Activated CD8-positive, alpha-beta memory T cell treated with anti-CD3 and anti-CD28 coated beads for 4 hours (primary cell): ENCODE measurements at places on chromosomes 4 and X.
A peak's percentile ranks its signal among the peaks of the same experiment; 100 is the strongest.

GRCh38 chr4:125681240-125681639 is 366.5 kb downstream of the FAT4 start:
- DNase-seq = no peak

GRCh38 chr4:56326363-56326762 is 60.9 kb downstream of the AASDH start:
- no peak for DNase-seq

GRCh38 chrX:13120017-13120416 is 75.6 kb upstream of the FAM9C start:
- no peak for DNase-seq

GRCh38 chr4:146193628-146194027 is 18.1 kb downstream of the LSM6 start:
- no peak for DNase-seq

- no peak for DNase-seq
These were observed 218.7 kb upstream of the JADE1 start for GRCh38 chr4:128590773-128591172.

DNA sequence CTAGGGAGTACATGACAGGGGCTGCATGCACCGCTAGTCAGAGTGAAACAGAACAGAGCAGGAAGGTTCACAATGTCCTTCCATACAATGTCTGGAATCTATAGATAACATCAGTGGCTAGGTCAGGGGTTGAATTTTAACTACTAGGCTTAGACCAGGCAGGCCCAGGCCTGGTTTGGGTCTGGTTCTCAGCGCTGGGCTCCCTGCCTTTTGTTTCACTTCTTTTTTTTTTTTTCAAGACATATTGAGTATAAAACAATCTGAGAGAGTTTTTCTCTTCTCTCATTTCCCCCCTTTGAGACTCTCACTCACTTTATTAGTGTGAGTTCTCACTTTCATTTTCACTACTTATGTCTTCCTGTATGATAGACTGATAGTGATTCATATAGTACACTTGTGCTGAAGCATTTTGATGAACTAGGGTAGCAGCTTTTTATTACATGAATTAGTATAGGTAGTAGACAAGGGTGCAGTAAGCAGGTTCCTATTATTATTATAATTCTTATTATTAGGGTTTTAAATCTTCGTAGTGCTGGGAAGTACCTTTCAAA is 120.0 kb upstream of the ZDHHC15 start:
- DNase-seq = no peak

DNA sequence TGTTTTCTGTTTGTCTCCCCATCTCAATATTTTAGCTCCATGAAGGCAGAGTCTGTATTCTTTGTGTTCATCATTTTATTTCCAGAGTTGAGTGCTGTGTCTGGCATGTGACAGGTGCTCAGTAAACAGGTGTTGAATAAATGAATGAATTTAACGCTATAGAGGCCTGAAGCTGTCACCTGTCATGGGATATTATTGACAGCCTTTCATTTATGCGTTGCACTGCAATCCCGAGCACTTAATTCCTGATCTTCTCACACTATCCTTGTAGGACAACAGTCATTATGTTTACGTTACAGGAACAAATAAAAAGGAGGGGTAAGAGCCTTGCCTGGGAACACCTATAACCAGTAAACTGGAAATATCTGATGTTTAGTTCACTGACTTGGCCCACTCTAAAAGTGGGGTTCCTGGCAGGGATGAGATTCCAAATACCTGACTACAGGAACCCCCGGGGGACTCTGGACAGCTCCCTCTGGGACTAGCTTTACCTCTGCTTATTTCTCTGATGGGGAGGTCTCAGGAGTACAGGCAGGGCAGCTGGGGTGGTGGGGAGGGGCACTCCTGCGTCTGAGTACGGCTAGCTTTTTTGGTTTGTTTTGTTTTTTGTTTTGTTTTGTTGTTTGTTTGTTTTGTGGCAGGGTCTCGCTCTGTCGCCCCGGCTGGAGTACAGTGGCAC is 36.6 kb downstream of the SEL1L3 start:
- no peak for DNase-seq

- no peak for DNase-seq
These were observed 126.9 kb downstream of the CBLL2 start for GRCh38 chrX:22399437-22400192.

DNA sequence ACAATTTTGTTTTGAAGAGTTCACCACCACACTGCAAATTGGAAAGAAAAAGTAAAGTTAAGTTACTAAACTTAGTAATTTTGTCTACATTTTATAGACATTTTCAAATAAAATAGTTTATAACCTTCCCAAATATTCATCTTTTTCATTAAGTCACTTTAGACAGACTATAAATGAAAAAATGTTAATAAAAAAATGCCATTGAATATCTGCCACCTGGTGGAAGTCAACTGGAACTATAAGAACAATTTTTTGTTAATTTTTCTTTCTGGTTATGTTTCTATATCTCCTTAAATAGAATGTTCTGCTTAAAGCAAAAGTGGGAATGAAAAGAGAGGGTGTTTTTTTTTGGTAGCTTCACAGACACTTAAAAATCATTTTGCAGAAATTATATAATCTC is 534.4 kb upstream of the PCDH10 start:
- no peak for DNase-seq

DNA sequence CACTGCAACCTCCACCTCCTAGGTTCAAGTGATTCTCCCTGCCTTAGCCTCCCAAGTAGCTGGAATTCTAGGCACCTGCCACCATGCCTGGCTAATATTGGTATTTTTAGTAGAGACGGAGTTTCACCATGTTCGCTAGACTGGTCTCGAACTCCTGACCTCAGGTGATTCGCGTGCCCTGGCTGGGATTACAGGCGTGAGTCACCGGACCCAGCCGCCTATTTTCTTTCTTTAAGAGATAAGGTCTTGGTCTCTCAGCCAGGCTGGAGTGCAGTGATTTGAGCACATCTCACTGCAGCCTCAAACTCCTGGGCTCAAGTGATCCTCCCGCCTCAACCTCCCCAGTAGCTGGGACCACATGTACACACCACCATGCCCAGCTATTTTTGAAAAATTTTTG is 166.5 kb downstream of the DHRSX start:
- DNase-seq = no peak

DNA sequence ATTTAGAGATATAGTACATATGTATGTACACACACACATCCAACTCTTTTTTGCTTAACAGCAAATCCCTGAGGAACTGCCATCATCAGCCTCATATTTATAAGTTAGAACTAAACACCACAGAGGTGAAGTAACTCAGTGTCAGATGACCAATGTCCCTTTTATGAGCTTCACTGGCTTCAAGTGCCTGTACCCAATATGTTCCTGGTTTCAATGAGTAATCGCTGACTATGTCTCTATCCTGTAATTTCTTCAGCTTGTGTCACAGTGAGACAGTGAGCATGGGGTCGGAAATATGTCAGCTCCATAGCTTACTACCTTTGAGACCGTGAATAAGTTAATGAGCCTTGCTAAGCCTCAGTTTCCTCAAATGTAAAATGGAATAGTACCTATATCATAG is 136.2 kb upstream of the RASGEF1B start:
- DNase-seq = no peak

GRCh38 chr4:139876337-139876941 is 210.8 kb downstream of the MGST2 start:
- no peak for DNase-seq

GRCh38 chr4:19151684-19152083 is 1100.0 kb upstream of the SLIT2 start:
- no peak for DNase-seq

- no peak for DNase-seq
These were observed 35.5 kb upstream of the ADH4 start for GRCh38 chr4:99179626-99180025.

- no peak for DNase-seq
These were observed 143.6 kb downstream of the SLIT2 start for GRCh38 chr4:20395160-20395773.

- DNase-seq = no peak
These were observed 46.1 kb downstream of the SLIT2 start for GRCh38 chr4:20297783-20298182.

DNA sequence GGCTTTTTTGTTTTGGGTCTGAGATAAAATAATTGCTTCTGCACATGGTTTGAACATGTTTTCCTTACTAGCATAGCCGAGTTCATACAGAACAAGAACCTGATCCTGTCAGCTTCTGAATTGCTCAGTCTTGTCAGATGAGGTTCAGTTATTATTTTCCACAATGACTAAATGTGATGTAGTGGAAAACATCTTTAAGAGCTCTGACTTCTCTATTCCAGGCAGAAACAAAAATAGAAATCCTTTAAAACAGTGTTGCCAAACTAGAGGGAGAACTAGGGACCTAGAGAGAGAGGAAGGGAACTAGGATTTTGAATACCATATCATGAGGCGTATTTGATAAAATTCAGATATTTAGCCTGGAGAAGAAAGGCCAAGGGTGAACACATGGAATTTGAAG is 2.0 kb downstream of the ATP6AP2 start:
- DNase-seq = no peak

DNA sequence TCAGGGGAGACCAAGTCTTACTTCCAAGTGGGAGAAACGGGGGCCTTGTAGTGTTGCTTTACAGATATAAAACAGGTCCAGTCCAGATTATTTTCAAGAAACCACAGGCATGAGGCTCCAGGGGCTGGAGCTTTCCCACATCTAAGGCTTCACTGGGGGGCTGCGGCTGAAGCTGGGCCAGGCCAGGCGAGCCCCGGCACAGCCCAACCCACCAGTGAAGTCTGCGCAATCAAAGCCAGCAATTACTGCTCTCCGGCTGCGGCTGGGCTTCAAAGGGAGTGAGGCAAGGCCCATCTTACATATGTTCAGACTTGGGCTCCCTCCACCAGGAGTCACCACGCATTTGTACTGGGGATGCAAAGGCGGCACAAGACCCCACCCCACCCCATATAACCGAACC is 61.7 kb downstream of the HADH start:
- DNase-seq = no peak

DNA sequence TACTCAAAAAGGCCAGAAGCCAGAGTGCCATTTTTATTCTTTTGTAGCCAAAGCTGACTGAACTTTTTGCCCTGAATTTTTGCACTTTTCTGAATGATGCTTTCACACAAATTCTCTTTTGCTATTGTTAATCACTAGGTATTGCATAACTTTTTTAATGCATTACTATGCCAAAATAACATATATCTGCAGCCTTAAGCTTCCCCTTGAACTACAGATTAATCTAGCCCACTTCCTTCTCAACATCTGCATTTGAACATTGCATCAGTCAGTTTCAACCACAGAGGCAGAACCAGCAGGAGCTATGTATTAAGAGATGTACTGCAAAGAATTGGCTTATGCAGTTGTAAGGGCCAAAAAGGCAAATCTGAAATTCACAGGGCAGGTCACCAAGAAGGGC is 197.6 kb upstream of the GYPA start:
- DNase-seq = no peak

- no peak for DNase-seq
These were observed 93.4 kb upstream of the RXFP1 start for GRCh38 chr4:158428242-158428641.

DNA sequence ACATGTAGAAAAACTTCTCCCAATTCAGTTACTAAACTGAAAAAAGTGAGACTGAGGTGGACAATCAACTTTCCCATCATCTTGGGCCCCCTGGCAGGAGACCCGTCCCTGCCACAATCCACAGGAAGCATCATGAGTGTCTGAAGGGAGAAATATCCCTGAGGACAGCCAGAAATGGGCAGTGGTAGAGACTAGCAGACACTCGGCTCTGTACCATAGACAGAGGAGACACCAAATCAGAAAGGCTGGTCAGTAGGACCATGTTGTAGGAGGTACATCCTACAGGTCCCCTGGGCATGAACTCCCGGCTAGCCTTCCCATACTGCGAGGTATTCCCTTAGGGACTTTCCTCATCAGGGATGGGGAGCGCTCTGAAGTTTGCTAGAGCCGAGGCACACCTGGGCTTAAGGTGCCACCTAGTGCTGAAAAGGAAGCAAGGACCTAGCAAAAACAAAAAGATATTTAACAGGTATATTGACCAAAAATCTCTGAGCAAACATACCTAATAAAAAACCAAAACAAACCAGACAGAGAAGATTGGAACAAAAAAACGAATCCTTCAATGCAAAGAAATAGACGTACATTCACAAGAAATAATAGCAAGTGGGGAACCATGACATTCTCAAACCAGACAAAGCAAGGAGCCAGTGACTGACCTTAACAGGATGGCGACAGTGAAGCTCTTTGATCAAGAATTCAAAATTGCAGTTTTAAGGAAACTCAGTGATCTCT is 55.6 kb downstream of the HAUS3 start:
- DNase-seq = no peak

DNA sequence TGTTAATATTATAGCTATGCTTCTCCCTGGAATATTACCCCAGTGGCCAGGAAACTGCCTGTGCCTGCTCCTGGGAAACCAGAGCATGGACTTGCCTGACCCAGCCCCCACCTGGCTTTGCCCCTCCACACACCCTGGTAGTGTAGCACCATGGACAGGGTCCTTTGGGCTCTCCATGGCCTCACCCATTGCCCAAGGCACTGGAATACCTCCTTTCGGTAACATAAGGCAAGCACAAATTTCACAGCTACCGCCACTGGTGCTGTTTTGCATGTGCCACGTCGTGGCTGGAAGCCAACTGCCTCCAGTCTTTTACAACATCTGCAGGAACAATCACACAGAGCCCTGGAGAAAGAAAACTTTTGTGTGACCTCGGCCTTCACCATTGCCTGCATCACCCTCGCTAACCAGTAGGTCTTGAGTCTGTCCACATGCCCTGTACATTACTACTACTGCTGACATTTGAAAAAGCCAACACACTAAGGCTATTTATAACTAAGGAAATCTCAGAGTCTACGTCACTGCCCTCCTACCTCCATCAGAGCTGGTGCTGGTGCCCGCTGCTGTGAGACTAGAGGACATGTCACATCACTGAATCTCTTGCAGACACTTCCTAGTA is 47.7 kb downstream of the HPGD start:
- DNase-seq = no peak

- peak; percentile 70 for DNase-seq
These were observed at the start of gene BEX2 for GRCh38 chrX:103310555-103311398. Gene BEX2, minus strand, starts transcription at chrX:103310990. Its CDS starts 1,014 bp downstream, at chrX:103309976.

- no peak for DNase-seq
These were observed 83.1 kb downstream of the GUCY2F start for GRCh38 chrX:109398833-109399232.

DNA sequence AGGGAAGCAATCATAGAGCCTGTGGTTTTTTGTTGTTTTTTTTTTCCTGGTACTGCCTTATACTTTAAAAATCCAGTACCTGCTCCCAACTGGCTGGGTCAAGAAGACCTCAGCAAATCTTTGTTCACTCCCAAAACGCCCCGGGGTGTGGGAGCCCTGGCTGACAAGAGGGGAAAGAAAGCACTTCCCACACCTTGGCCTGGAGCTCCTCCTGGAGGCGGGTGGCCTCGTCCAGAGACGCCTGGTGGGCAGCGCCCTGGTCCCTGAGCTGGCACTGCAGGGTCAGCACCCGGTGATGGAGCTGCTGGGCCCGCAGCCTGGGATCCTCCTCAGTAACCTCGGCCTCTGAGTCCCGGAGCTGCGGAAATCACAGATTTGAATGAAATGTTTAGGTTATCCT is 38.2 kb downstream of the C4orf50 start:
- no peak for DNase-seq
